ENCODE measurements at places on chromosomes 12 and 14. TPM values are rescaled to one million over a fixed set of nuclear protein-coding genes. Genes with fewer than 3 reads are reported as not detected.

The CLEC14A gene
- not detected for total RNA-seq

The FSCB gene
- total RNA-seq, result not detected

The CPNE8 gene
- 4.8 TPM for total RNA-seq

The SRSF5 gene
- 1,459 TPM for total RNA-seq

The RIN3 gene
- 70.0 TPM for total RNA-seq

The HOXC12 gene
- total RNA-seq, result not detected
